ENCODE measurements at places on chromosomes 1 and 21.

GRCh38 chr1:229674042-229674441, 48.0 kb downstream of the URB2 start:
- no peak for DNase-seq

DNA sequence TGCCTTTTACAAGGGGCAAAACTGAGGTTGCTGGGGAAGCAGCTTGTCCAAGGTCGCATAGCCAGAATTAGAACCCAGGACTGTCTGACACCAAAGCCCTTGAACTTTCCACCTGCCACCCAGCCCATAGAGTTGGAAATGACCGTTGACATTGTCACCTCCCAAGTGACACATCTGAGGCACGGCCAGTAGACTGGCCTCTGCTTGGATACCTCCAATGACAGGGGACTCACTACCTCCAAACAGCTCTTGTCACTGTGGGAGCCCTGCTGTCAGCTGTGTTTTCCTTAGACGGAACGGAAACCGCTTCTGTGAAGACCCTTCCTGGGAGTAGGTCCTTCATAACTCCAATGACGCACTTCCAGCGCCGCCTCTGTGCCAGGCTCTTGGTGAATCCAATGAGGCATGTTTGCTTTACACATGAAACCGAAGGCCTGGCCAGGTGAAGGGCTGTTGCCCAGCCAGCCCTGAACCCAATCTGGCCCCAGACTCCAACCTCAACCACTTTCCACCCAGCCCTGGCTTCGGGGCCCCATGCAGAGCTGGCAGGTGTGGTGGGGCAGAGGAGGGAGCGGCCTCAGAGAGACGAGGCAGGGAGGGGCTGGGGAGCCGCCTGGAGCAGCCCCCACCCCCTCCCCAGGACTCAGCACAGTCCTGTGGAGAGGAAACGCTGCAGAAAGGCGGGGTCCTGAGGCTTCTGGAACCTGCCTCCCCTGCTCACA, 109.2 kb upstream of the IFFO2 start:
- no peak for DNase-seq

GRCh38 chr1:153364766-153365666, 7.4 kb downstream of the S100A9 start:
- peak; percentile 58 for DNase-seq

DNA sequence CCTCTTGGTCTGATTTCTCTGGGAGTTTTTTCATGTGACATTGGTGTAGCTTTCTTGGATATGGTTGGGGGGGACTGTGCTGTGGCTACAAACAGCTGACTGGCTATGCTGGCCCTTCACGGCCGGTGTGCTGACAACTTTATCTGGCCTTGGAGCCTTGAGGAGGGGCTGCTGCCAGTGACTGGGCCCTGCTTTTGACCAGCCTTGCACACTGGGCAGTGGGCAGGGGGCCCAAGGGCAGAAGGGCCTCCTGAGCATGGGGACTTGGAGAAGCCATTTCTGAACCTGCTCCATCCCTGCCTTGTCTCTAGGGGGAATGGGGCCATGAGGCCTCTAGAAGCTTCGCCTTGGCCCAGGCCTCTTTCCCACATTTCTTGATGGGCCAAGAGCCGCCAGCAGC, 139.6 kb downstream of the CAMTA1 start:
- DNase-seq = no peak

GRCh38 chr1:33576821-33577599, 104.6 kb downstream of the ZSCAN20 start:
- no peak for DNase-seq

DNA sequence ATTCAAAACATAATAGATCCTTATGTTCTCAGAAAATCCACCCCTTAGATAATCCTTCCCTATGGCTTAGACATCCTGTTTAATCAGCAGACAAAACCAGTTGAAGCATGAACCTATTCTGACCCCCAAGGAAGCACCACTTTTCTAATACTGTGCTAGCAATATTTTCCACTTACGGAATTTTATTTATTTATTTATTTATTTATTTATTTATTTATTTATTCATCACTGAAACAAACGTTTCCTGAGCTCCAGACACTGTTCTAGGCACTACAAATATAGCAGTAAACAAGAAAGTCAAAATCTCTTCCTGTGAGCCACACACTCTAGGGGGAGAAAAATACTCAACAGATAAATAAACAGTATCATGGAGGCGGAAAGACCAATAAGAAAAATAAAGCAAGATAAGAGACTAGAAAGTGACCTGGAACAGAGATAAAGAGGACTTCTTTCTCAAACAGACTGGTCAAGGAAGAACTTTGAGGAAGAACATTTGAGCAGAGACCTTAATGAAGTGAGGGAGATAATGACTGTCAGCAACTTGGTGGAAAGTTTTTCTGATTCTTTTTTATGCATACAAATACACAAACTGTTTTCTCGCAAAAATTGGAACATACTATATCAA, 145.5 kb upstream of the POGK start:
- DNase-seq = no peak

DNA sequence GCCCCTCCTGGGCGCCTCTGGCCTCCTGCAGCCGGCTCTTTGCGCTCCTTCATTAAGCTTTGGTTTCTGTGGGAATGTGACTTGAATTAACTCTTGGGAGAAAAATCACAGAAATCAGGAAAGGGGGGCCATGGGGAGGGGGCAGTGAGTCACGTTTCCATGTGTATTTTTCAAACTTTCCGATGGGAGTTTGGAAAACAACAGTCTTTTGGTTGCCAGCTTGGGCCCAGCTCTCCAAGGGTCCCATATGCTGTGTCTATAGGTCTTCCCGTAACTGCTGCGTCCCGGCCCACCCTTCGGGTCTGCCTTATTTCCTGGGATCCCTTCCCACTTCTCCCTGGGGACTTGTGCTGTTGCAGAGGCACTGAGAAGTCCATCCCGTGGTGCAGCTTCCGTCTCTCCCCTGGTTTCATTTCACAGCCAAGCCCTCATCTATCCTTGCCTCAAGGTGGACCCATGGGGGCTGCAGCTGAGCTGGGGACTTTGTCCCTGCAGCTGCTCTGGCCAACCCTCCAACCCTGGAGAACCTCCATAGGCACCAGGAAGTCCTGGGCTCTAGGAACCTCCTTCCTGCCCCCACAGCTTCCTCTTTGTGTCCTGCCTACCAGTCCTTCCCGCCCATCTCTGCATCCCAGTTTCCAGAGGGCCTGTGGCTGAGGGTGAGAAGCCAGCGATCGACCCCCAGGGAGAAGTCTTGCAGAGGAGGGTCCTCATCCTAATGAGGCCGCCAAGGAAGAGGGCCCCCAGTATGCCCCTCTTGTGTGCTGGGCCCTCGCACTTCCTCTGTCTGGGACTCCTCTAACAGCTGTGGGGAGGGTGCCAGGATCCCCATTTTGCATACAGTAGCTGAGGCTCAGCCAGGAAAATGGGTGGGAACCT, 11.6 kb upstream of the LMNA start:
- DNase-seq = peak; percentile 83

- DNase-seq = no peak
These were observed 2.5 kb downstream of the TGFBR3 start for GRCh38 chr1:91883470-91883869.

DNA sequence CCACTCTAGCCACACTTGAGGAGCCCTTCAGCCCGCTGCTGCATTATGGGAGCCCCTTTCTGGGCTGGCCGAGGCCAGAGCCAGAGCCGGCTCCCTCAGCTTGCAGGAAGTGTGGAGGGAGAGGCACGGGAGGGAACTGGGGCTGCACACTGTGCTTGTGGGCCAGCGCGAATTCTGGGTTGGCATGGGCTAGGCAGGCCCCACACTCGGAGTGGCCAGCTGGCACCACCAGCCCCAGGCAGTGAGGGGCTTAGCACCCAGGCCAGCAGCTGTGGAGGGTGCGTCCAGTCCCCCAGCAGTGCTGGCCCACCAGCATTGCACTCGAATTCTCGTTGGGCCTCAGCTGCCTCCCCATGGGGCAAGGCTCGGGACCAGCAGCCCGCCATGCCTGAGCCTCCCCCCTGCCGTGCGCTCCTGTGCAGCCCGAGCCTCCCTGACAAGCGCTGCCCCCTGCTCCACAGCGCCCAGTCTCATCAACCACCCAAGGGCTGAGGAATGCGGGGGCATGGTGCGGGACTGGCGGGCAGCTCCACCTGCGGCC, 785.9 kb upstream of the TPTE start:
- DNase-seq = no peak

Measured in suppressor macrophage (primary cell).